ENCODE measurements at places on chromosomes 16 and 17.

GRCh38 chr17:69363488-69364210 lies 36.7 kb upstream of the ABCA5 start:
- no peak for DNase-seq

DNA sequence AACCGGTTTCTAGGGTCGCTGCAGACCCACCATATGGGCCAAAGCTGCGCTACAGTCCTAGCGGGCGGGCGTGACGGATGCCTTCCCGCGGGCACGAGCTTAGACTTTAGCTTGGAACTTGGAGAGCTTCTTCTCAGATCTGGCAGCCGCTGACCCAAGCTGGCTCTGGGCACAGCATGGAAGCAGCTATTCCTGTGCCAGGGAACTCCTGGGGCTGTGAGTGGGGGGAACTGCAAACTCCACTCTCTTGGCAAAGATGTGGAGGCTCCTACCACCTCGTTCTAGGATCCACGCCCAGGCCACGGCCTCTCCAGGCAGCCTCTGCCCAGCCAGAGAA lies 8.8 kb downstream of the FAAP100 start:
- no peak for DNase-seq

GRCh38 chr17:885971-886571 lies 93.5 kb downstream of the NXN start:
- DNase-seq: no peak

GRCh38 chr16:31451681-31452351 lies 7.5 kb upstream of the ARMC5 start:
- DNase-seq: peak; percentile 58

GRCh38 chr16:287298-287811 lies 4.4 kb downstream of the PDIA2 start:
- no peak for DNase-seq

- DNase-seq: no peak
These were observed 93.6 kb downstream of the CYLD start for GRCh38 chr16:50835358-50836060.

DNA sequence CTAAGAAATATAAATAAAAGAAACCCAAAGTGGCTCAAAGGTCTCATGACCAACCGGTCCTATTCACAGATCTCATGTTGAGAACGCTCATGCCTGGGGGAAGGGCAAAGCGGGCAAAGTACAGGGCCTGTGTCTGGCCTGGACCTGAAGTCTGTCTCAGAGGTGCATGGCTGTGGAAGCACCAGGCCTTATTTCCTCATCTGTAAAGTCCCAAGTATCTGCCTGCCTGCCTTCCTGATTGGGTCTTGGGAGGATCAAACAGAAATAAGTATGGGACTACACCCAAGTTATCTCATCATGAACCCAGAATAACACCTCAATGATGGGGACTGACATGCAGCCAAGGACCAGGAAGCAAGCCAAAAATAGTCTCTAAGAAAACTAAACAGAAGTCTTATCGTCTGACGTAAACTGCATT lies 14.2 kb downstream of the AXIN2 start:
- DNase-seq: no peak

DNA sequence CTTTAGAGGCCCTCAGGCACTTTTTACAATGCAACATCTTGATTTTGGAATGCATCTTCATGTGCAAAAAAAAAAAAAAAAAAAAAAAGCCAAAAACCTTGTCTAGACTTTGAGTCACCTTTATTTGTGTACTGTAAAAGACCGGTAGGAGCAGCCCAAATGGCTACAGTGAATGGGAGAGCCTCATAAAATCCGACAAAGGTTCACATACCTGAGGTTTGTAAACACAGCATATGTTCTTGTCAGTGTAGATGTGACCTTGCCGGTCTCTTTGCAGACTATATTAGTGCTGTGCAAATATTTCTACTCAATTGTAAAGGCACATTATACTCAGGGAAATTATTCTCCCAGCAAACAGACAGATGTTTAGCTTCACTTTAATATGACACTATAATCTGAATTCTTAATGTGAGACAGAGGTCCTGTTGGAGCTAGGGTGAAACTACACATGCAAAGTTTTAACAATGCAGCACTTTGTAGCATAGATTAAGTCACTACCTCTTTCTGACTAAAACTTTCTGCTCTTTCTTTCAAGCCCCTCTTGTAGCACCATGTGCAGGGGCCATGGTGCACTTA lies 211.3 kb downstream of the CA10 start:
- no peak for DNase-seq

DNA sequence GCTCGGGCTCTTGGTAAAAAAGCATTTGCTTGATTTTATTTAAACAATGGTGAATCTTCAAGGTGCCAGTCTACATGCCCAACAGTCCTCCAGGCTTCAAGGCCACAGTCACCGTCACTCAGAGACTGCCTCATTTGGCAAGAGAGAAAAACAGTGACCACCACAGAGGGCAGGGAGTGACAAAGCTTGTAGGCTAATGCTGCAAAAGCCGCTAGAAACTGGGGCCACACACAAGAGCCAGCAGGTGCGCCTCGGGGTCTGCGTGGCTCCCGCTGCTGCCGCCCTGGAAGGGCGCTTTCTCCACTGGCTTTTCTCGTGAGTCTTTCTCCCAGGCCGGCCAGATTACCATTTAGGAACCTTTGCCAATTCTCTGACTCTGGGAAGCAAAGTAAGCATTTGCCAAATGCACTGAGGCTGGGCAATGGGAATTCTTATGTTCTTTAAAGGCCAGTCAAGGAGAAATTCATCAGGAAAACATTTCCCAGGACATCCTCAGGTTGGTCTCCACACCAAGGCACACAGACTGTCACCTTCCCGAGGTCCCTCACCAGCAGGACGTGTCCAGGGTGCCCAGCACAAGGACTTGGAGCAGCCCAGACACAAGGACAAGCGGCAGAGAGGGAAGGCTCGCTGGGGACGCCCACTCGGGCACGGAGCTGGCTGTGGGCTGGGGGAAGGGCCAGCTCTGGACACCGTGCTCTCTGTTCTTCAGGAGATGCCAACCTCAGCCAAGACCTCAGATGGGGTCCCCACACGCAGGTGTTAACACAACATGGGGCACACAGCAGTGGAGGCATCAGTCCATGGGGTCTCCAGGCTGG lies 12.5 kb upstream of the C16orf95 start:
- no peak for DNase-seq

GRCh38 chr17:82227629-82228277 lies 1.1 kb upstream of the SLC16A3 start:
- no peak for DNase-seq

- DNase-seq: peak; percentile 18
These were observed 684 bp downstream of the YPEL2 start for GRCh38 chr17:59331929-59332748.

DNA sequence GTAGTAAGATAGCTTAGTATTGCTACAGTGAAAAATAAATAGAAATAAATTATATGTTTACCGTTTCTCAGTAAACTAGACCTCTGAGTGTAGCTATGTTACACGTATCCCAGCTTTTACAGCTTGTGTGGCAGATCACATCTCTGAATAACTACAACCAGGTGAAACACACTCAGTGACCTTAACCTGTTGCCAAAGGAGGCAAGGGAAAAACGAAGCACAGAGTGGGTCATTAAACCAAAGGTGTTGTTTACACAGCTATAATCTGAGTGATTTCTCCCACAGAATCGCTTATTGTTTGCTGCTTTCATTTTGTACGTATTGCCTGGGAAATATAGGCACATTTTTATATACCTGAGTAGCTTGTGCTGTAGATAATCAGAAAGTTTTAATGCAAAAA lies 688.2 kb upstream of the KIF2B start:
- DNase-seq: no peak

DNA sequence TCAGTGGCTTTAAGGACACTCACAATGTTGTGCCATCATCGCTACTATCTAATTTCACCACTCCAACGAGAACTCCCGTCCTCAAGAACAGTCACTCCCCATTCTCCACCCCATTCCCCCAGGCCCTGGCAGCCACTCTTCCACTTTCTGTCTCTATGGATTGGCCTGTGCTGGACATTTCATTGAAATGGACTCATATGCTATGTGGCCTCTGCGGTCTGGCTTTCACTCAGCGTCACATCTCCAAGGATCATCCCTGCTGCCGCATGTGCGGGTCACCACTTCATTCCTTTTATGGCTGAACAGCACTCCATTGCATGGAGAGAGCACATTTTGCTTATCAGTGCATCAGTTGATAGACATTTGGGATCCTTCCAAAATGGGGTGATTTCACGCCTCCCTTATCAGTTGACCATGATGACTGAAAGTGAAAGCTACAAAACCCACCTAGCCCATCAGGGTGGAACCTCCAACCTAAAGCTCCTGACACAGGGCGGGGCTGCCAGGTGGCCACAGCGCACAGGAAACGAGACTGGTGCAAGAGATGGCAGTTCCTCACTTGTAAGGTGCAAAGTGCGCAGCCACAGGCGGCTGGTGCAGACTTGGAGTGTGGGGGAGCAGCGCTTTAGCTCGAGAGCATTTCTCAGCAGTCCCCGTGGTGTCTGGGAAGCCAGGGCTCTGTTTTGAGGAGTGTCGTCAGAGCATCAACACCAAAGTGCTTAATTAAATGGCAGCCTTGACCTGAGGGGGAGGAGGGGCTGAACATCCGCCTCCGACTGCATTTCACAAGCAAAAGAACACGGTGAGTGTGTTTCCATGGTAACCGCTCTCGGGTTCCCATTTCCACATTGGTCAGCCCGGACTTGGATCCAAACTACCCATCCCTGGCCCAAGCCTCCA lies 23.8 kb downstream of the COTL1 start:
- DNase-seq: peak; percentile 47

DNA sequence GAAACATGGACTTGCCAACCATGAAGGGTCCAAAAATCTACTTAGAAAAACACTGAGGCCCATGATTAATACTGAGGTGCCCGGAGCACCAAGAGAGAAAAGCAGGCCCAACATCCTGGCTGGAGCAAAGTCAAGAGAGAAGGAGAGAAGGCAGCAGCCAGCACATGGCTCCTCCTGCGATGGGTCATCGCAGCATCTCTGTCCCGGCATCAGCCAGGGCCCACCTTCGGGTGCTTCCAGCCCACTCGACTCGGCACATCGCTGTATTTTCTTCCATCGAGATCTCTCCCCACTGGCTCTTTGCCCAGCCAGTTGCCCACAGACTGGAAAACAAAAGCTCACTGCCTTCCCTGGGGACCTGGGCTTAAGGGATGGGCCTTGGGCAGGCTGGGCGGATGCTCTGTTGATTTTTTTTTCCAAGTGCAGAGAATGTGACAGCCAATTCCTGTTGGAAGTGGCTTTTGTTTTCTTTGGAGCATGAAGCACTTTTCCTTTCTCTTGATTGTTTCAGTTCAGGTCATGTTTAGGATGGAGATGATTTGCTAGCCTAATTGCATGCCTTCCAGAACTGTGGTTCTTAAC lies 58.1 kb downstream of the CYB5B start:
- DNase-seq: no peak

- DNase-seq: peak; percentile 92
These were observed 6.4 kb downstream of the CLCN7 start for GRCh38 chr16:1468426-1468810.

DNA sequence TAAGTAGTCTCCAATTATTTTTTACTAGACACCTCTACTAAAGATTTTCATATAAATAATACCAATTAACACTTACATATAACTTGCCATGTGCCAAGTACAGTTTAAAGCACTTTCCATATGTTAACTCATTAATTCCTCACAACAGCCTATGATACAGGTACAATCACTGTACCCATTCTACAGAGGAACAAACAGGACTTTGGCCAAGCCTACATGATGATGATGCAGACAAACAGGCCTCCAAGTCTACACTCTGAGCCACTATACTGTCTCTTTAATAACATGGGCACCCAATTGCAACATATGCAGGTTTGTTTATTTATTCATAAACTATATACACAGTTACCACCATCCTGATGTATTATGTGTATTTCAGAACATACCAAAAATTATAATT lies 46.0 kb downstream of the TOX3 start:
- no peak for DNase-seq

DNA sequence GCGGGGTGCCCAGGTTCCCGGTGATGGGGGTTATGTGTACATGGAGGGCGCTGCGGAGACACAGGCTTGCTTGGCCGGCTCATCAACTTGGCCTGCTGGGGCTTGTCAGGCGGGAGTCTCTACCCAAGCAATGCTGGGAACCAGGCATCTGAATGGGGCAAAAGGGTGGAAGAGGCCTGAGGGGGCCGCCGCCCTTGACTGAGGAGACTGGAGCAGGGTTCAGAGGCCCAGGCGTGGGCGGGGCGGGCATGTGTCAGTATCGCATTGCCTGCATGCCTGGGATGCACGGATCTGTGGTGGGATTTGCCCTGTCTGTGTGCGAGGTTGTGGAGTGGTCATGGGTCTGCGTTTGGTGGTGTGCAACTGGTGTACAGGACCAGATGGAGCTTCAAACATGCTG lies 21.1 kb downstream of the ARHGAP23 start:
- DNase-seq: no peak

DNA sequence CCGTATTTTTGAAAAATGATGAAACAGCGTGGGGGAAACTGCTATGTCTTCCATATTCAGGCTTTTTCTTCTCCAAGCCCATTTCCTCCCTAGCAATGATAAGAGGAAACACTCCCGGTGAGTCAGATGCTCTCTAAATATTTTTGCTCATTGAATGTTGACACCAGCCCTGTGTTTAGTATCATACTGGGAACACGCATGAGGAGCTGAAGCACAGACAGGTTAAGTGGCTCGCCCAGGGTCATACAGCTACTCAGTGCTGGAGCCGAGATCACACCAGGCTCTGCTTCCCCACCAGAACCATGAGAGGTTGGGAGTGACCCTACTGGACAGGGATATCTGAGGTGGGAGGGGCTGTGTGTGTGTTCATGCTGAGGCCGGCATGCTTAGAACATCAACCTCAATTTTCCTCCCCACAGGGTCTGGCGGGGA lies 37.8 kb upstream of the ADGRG1 start:
- peak; percentile 76 for DNase-seq

DNA sequence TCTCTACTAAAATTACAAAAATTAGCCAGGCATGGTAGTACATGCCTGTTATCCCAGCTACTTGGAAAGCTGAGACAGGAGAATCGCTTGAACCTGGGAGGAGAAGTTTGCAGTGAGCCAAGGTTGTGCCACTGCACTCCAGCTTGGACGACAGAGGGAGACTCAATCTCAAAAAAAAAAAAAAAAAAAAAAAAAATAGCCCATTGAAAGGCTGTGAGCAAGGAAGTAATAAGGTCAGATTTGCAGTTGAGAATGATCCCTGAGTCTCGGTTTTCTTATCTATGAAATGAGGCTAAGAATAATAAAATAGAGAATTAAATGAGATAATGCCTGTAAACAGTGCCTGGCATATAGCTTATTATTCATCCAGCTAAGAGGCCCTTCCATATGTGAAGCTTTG lies 1.3 kb upstream of the PDK2 start:
- no peak for DNase-seq

DNA sequence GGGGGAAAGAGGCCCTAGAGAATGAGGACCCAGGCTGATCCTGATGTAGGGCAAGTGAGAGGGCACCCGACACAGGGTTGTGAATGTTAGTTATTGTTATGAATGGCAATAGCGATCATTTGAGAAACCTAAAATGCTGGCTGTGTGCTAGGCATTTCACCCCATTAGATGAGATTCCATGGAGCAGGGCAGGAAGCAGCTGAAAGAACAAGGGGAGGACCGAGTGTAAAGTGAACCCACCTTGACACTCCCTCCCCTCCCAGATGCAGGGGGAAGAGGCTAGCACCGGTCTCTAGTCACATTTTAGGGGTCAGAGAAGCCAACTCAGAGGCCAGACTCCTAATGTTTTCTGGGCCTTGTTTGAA lies 553 bp upstream of the CORO6 start:
- DNase-seq: no peak
